ENCODE measurements at places on chromosomes 1 and 21.

GRCh38 chr1:211627259-211627658, 48.2 kb downstream of the NEK2 start:
- no peak for DNase-seq

DNA sequence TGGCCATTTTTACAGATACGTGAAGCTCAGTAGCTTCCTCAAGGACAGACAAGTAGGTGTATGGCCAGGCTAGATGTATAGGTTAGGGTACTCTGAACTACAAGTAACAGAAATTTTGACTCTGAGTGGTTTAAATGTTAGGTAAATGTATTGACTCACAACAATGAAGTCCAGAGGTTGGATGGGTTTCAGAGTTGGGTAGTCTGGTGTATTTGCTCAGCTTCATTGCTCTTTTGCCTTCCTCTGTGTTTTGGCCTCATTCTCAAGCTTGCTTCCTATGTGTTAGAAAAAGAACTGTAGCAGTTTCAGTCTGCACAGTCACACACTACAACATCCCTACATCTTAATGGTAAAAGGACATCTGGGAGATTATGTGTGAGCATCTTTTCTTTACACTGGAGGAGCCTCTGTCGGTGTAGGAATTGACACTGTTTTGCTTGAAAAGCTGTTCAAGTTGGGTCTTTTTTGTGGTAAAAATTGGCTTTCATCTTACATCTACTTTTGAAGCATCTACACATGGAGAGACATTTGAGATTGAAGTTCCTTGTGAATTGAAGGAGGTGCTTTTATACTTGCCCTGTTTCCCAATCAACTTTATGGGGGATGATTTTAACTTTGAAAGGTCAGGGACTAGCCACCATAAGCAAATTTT, 64.4 kb downstream of the MAST2 start:
- DNase-seq, result no peak

DNA sequence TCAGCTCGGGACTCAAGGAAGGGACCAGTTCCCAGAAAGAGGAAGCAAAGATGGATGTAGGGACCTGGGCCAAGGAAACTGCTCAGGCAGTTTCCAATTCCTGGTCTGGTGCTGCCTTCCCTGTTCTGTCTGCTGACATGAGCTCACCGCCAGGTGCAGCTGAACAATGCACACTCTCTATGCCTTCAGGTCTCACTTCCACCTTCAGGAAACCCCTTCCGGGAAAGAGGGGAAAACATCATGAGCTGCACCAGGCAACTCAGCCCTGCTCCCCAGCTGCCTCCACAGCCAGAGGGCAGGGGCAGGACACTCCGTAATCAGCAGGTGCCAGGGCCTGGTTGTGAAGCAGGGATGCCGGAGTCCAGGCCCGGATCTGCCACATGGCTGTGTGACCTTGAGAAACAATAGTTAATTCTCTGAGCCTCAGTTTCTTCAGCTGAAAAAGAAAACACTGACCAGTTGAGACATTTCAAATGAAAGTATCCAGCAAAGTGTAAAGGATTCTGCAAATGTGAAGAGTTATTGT, 27.8 kb downstream of the SMIM12 start:
- no peak for DNase-seq

GRCh38 chr1:214184992-214185391, 96.0 kb upstream of the SMYD2 start:
- no peak for DNase-seq

DNA sequence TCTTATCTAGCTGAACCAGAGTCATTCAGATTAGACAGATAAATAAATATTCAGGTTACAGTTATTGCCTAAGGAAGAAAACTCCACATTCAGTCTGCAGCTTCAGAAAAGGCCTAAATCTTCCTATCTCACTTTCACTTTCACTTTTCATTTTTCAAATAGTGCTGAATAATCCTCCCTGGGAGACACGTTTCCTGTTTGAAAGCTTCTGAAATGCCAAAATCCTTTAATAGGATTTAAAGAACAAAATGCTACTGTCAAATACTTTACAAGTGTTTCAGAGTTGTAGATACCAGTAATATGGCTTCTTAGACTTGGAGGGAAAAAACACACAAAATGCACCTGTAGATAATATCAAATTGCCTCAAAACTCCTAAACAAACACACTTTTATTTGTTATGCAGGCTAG, 3.9 kb downstream of the PSMB2 start:
- DNase-seq, result no peak

GRCh38 chr1:18534810-18535205, 54.1 kb downstream of the KLHDC7A start:
- DNase-seq, result no peak

- DNase-seq, result no peak
Observed at GRCh38 chr1:226656201-226656600, 82.9 kb downstream of the ITPKB start.

GRCh38 chr1:165686971-165687433, 11.4 kb downstream of the ALDH9A1 start:
- DNase-seq, result no peak

DNA sequence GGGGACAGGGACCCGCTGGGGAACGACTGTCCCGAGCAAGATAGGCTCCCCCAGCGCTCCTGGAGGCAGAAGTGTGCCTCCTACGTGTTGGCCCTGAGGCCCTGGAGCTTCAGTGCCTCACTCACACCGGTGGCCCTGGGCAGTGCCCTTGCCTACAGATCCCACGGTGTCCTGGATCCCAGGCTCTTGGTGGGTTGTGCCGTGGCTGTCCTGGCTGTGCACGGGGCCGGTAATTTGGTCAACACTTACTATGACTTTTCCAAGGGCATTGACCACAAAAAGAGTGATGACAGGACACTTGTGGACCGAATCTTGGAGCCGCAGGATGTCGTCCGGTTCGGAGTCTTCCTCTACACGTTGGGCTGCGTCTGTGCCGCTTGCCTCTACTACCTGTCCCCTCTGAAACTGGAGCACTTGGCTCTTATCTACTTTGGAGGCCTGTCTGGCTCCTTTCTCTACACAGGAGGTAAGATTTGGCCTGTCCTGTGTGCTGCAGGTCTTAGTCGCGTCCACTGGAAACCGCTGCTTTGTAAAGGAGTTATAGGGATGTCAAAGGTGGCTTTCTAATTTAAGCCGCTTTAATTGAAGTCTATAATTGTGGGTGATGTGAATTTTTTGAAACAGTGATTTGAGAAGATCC, 717 bp downstream of the UBIAD1 start:
- no peak for DNase-seq

DNA sequence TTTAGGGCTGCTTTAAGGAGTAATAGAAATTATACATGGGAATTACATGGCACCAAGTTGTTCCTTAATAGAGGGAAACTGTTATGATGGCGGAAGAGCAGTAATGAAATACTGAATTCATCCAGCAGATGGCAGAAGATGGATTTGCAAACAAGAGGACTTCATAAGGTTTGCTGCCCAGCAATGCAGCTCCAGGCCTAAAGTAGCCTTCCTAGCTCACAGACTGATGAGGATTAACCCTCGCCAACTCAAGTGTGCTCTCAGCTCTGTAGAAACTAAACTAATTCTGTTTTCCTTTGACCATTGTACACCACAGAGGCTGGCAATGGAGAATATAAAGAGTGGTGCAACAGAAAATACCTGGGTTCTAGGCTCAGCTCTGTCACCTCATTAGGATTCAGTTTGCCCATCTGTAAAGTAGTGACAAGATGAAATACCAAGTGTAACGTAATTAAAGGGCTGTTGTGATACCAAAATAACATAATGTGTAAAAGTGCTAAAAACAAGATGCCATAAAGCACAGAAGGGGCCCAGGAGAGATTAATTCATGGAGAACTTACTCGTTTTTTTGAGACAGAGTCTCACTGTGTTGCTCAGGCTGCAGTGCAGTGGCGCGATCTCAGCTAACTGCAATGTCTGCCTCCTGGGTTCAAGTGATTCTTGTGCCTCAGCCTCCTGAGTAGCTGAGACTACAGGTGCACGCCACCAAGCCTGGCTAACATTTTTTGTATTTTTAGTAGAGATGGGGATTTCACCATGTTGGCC, 102.4 kb upstream of the SERBP1 start:
- DNase-seq, result no peak

GRCh38 chr1:159704481-159704880, 9.9 kb downstream of the CRP start:
- DNase-seq, result no peak

- DNase-seq, result no peak
Observed at GRCh38 chr1:212167098-212167497, 118.1 kb upstream of the PPP2R5A start.

DNA sequence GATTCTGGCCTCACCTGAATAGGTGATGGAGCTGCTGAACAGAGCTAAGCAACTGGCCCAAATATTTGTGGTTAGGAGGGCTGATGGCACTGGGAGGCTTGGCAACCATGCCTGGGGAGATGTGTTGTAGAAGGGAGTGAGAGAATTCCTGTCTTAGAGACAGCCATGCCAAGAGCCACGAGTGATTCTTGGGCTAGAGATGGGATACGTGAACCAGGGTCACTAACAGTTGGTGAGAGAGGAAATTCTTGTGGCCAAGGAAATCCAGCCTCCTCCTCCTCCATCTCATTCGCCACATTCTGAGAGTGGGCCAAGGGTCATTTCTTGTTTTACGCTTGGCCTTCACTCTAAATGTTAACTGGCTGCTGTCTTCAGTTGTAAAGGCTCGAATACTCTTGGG, 46.3 kb downstream of the NGF start:
- no peak for DNase-seq

- no peak for DNase-seq
Observed at GRCh38 chr1:156493742-156494141, 6.8 kb downstream of the MEF2D start.

GRCh38 chr1:205714190-205714905, 34.0 kb upstream of the SLC45A3 start:
- no peak for DNase-seq

DNA sequence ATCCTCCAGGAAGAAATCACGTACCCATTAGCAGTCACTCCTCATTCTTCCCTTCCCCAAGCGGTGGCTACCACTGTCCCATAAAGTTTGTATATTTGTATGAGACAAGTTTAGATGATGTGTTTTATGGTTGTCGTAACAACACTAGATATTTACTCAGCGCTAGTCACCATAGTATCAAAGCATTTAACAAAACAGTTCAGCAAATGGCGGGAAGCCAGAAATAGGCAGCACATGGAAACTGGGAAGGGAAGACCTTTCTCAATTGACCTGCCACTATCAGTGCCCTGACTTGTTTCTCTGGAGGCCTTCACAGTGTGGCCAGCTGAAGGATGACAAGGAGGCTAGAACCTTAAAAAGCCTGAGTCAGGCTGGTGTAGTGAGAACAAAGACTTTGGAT, 31.1 kb downstream of the CNST start:
- no peak for DNase-seq

- no peak for DNase-seq
Observed at GRCh38 chr1:170678027-170678600, 14.2 kb downstream of the PRRX1 start.

- no peak for DNase-seq
Observed at GRCh38 chr1:147741065-147741464, 19.3 kb downstream of the GJA5 start.

GRCh38 chr1:56758794-56759193, 60.4 kb downstream of the FYB2 start:
- no peak for DNase-seq

DNA sequence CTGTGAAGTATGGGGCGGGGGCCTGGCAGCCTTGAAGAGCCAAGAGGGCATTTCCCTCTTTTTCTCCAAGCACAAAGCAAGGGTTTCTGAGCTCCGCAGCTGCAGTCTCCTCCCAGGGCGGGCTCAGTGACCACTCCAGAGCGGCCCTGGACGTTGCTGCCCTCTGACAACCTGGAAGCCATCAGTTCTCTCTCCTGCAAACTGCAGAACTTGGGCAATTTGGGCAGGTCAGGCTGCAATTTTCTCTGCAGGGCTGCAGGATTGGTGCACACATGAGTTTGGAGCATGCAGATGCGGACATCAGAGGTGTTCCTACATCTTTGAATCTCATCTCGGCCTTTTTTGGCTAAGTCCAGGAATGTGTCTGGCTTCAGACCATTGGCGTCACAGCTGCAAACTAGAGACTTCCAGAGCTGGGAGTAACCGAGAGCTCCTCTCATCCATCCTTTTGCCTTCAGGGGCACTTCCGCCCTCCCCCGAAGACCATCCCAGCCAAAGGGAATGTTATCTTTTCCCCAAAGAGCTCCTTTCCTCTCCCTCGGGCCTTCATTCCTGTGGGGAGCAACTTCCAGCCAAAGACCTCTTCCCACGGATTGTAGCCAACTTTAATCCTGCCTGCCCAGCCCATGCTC, 139.6 kb upstream of the WNT4 start:
- DNase-seq, result no peak

DNA sequence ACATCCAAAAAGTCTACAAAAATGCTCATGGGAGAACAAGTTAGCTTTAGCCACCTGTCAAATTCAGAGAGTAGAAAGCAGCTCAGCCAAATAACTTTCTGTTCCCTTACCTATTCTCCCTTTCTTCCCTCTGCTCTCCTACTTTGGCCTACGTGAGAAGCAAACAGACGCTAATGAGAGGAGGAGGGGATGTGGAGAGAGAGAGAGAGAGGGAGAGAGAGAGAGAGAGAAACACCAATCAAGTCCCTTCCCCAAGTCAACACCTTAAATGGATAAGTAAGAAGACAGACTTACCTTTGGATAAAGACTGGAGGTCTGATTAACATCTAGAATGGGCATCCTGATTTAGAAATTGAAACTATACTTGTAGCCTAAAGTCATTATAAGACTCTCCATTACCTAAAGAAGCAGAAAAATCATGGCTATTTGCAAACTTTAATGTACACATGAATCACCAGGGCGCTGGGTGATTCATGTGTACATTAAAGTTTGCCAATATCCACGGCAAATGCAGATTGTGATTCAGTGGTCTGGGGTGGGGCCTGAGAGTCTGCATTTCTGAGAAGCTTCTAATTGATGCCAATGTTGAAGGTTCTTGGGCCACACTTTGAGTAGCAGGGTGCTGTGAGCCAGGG, 13.1 kb upstream of the DUSP12 start:
- DNase-seq, result no peak

GRCh38 chr21:31570824-31571566, 88.5 kb upstream of the SOD1 start:
- no peak for DNase-seq

- no peak for DNase-seq
Observed at GRCh38 chr1:54609301-54609921, 13.9 kb downstream of the FAM151A start.

GRCh38 chr1:144551107-144551542, 41.6 kb upstream of the PPIAL4F start:
- no peak for DNase-seq

DNA sequence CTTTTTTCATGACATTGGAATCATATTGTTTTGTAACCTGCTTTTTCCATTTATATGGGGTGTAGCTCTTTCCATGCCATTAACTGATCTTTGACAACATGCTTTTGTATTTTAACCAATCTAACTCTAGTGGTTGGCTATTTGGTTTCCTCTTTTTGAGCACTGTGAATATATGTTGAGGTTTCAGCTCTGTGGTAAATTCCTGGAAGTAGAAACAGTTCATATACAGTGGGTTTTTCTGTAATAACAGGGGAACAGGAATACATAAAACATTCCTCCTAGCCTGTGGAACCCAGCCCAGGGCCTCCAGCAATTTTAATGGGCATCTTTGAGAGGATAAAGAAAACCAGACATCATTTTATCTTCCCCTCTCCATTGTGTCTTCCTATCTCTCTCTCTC, 17.4 kb downstream of the AZIN2 start:
- no peak for DNase-seq

All from T-cell (primary cell).